Stimulated activated CD4-positive, alpha-beta T cell treated with anti-CD3 and anti-CD28 coated beads, Interleukin-1b, Interleukin-23, amount 100 ng/mL, for 48 hours (primary cell): ENCODE measurements at places on chromosomes 6 and 20.

- DNase-seq = no peak
These were observed 68.7 kb upstream of the STMND1 start for GRCh38 chr6:17032988-17033634.

- no peak for DNase-seq
These were observed 118.1 kb upstream of the PRDM1 start for GRCh38 chr6:105967917-105968602.

DNA sequence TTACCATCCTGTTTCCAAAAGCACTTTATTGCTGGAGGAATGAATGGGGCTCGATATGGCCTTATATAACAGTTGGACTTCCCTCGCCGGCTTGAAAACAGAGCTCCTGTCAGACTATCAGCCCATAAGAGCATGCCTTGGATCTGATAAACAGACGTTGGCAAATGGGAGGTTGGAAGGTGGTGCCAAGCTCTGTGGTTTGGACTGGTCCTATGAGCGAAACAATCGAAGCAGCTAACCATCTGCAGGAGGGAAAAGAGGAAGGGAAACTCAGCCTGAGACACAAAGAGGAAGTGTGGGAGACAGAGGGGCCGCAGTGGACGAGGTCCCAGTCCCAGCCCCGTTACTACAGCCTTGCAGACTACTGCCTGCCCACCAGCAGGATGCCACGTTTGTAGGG is 92.9 kb downstream of the TFAP2C start:
- DNase-seq = no peak

DNA sequence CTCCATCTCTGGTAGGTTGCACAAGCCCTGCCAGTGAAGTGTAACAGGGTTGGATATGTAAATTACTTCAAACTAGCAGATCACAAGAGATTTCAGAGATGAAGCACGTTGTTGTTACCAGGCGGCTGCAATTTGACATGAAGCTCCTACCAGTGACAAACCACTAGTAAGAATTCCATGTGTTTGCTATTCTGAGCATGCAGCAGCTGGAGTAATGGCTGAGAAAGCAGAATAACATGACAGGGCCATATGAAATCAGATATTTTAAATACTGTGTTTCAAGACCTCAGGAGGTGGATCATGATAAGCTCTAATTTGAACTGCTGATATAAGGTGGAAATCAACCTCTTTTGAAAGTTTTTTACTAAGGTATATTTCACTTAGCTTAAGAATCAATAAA is 11.4 kb downstream of the RIN2 start:
- DNase-seq = no peak

DNA sequence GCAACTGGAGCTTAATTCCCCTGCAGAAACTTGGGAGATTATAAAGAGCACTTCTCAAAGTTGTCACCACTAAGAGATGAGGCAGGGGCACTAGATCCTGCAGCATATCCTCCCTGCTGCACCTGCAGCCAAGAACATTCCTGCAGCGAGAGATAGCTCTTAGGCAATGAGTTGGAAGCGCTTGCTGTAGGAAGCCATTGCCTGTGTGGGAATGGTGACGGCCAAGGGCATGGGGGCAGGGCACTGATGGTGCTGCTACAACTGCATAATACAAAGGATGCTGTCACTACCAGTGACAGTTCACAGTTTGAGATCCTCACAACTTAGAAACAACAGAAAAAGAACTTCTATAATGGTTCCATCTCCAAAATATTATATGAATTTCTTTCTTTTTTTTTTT is 89.9 kb downstream of the CDS2 start:
- DNase-seq = no peak

GRCh38 chr6:46985943-46986342 is 56.2 kb downstream of the ADGRF1 start:
- no peak for DNase-seq
